Left ventricle myocardium superior (tissue), 1 donor: ENCODE measurements at places on chromosomes 7 and 10. TPM values are rescaled to one million over a fixed set of nuclear protein-coding genes. Genes with fewer than 3 reads are reported as not detected.

- DNase-seq: no peak
Observed at GRCh38 chr7:95545007-95545615, 51.2 kb downstream of the PDK4 start.

DNA sequence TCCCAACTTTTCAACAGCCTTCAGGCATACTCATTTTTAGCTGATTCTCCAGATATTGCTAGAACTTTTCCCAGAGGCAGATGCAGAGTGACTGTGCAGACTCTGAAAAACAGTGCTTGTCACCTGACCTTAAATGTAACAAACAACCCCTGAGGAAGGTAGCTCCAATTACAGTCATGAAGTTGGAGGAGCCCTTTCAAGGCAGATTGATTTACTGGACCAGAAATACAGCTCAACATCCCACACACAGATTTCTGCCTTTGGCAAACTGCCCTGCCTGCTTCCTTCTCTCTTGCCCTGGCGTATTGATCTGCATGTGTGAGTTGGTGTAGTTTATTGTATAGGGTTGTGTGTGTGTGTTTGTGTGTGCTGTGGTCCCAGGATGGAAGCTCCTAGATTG lies 38.5 kb downstream of the PYROXD2 start:
- no peak for DNase-seq

- no peak for DNase-seq
Observed at GRCh38 chr7:90858546-90858945, 262.4 kb downstream of the CDK14 start.

DNA sequence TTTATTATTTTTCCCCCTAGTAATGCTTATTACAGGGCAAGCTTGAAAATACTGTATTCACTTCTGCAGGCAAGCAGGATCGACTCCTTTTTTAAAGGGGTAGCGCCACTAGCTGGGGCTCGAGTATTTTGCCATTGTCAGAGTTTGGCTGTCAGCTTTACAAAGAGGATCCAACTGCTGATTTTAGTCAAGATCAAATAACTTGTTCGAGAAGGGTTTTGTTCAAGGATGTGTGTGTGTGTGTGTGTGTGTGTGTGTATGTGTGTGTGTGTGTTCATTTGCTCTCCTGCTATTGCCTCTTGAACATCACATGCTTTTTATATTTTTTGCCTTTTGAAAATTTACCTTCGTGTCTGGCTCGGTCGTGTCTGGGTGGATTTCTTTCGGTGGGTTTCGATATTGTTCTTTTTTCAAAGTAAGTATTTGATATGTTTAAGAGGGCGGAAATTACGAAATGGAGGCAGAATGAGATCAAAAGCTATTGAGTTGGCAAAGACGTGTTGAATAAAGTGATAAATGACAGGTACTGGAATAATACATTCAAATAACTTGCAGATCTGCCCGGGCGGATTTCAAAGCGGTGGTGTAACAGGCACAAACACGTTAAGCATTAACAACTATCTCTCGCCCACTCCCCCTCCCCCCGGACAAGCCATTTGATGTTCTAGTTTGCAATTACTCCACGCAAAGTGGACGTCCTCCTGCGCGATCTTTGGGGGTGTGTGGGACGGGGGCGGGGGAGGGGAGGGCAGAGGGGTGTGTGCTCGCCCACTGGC lies 1.1 kb downstream of the ARID5B start:
- no peak for DNase-seq

DNA sequence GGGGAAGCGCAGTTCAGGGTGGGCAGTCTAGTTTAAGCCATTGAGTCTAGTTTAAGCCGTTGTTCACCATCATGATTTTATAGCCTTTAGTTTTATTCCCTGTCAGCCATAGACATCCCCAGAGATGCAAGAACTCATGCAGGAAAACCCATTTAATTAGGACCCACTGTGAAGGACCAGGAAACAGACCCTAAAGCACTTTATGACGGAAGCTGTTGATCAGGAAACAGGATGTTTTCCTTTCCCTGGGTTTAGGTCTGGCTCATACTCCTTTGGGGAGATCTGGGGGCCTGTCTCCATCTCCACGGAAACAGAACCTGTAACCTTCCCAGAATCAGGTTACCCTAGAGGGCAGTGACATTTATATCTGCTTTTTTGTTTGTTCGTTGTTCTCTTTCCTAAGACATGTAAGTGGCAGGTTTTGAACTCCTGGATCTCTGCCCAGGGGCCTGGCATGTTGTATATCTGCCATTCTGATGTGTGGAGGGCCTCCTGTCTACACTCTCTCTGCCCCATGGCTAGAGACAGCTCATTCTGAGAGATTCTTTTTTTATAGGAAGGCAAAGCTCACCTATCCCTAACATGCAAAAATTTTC lies 657.2 kb upstream of the GALNT17 start:
- peak; percentile 63 for DNase-seq

- DNase-seq: no peak
Observed at GRCh38 chr10:90318659-90319058, 539.2 kb downstream of the HTR7 start.

GRCh38 chr7:113060100-113060499 lies 26.5 kb downstream of the GPR85 start:
- no peak for DNase-seq

DNA sequence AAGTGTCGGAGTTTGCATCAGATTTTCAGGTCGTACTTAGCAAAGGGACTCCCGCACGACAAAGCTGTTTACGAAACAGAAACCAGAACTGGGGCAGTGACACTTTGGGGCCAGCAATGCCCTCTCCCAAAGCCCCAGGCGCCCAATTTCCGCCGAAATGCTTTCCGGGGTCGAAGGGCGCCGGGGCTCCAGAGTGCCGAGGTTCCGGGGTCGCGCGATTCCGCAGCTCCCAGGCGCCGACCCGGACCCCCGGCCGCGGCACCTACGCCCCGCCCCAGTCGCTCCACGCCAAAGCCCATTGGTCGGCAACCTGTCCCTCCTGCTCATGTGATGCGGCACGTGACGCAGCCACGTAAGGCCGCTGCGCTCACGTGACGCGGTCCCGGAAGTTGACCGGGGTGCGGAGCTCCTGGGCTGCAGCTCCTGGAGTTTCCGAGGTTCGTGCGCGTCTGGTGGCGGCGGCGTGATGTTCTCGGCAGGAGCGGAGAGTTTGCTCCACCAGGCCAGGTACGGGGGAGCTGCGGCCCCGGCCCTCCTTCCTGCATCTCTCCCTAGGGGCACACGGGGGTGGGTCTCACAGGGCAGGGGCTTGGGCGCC lies at the start of gene AP5Z1:
TSS of gene AP5Z1 (plus strand) at position 374 of the 598 bp plus-strand sequence. CDS start at position 467, 93 bp downstream.
- peak; percentile 99 for DNase-seq

- no peak for DNase-seq
Observed at GRCh38 chr10:95604630-95605029, 43.5 kb upstream of the SORBS1 start.

- no peak for DNase-seq
Observed at GRCh38 chr7:112556633-112557032, 75.8 kb downstream of the LSMEM1 start.

DNA sequence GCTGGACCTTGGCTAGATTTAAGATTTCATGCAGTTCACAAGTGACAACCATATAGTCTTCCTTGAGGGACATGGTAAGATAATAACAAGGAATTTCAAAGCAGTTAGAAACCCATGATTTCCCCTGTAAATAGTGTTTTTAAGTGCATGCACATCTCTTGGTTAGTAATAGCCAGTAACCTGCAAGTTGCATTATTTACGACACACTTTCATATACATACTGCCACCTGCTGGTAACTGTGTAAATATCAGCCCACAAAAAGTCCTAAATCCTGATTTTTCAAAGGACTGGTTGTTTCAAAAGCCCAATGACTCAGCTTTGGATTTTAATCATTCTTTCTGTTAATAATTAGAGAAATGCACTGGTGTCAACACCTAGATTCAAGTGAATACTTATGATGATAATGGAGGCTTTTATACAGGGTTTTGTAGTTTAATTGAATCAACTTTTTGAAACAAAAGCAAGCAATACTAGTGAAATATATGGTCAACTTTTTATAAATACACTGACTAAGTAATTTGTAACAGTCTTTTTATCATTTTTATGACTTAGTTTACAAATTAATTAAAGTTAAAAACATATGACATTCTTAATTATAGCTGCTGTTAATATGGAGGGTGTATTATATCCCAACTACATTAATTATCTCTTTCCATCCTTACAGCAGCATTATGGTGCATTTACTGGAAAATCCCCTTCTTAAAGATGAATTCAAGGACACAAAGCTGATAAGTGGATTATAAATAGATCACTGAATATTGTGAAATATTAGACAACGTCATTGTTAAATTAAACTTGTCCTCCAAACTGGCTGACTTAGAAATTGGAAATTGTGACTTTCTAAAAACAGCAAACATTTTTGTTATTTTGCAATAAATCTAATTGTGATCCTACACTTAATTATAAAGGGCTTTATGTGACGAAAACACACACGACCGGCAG lies 367.7 kb upstream of the SEMA3D start:
- no peak for DNase-seq

Gene AKR1D1
- total RNA-seq: not detected

Gene LRRC27
- total RNA-seq: 3.2 TPM

Gene TDRD1
- 2.7 TPM for total RNA-seq

Gene NPC1L1
- not detected for total RNA-seq

Gene ZEB1
- 86.7 TPM for total RNA-seq

Gene ZKSCAN1
- 33.3 TPM for total RNA-seq

Gene RBM20
- 114 TPM for total RNA-seq

Gene MYO1G
- total RNA-seq: 1.3 TPM
